ENCODE measurements at places on chromosomes 3 and 15. TPM values are rescaled to one million over a fixed set of nuclear protein-coding genes. Genes with fewer than 3 reads are reported as not detected.
A peak's percentile ranks its signal among the peaks of the same experiment; 100 is the strongest.

Gene CKMT1A
- 1.7 TPM for total RNA-seq

DNA sequence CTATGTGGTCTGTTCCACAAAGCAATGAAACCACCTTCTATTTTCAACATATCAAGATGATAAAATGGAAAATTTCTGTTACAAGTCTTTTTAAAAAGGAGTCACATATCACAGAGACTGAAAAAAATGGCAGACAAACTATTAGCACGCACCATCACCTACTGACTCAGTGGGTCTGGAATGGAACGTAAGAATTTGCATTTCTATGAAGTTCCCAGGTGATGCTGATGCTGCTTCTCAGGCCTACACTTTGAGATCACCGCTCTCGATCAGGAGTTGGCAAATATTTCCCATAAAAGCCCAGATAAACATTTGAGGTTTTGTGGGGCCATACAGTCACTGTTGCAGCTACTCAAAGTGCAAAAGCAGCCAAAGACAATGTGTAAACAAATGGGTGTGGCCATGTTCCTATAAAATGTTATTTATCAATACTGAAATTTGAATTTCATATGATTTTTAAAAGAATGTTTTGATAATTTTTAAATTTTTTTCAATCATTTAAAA, 142.9 kb downstream of the ADAM10 start:
- no peak for DNase-seq

DNA sequence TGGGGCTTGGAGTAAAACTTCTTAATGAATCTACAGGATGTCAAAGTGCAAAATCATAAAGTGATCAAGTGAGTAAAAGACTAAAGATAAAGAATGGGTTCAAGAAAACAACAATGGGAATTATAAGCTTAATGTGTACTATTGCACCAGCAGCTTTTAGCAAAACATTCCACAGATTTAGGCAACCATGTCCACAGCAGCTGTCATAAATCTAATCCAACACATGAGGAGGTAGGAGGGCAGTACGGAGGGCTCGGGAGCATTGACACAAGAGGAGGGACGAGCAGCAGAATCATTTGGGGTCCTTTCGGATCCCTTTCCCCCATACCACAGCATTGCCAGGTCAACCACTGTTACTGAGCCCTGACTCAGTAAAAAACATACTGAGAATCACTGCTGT, 464.3 kb upstream of the WNT5A start:
- DNase-seq: no peak

GRCh38 chr3:160478338-160478737, 28.8 kb upstream of the TRIM59 start:
- no peak for DNase-seq

GRCh38 chr3:133853063-133853924, 42.4 kb downstream of the RAB6B start:
- DNase-seq: no peak

Gene MCCC1
- 34.9 TPM for total RNA-seq

DNA sequence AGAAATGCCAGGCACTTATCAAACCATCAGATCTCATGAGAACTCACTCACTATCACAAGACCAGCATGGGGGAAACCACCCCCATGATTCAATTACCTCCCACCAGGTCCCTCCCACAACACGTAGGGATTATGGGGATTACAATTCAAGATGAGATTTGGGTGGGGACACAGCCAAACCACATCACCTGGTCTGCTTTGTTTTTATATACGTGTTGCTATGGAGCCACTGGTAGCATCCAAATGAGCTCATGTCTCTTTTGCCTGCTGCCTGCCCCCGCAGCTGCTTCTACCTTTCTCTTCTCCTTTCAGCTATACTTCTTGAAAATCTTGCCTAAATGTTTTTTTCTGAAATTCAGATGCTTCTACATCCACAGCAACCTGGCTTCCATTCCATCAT, 26.8 kb upstream of the PCOLCE2 start:
- DNase-seq: no peak

- DNase-seq: no peak
Measured at GRCh38 chr3:66182246-66182645, 38.6 kb upstream of the SLC25A26 start.

- no peak for DNase-seq
Measured at GRCh38 chr3:63862804-63863149, 828 bp downstream of the THOC7 start.

- DNase-seq: peak; percentile 7
Measured at GRCh38 chr15:56286213-56286612, 42.5 kb upstream of the RFX7 start.

Measured in neural progenitor cell (in vitro differentiated cells).